A172 (cell line): ENCODE measurements at places on chromosomes 4 and X. TPM values are rescaled to one million over a fixed set of nuclear protein-coding genes. Genes with fewer than 3 reads are reported as not detected.

- DNase-seq, result no peak
Measured at GRCh38 chr4:80922941-80923340, 107.6 kb upstream of the BMP3 start.

DNA sequence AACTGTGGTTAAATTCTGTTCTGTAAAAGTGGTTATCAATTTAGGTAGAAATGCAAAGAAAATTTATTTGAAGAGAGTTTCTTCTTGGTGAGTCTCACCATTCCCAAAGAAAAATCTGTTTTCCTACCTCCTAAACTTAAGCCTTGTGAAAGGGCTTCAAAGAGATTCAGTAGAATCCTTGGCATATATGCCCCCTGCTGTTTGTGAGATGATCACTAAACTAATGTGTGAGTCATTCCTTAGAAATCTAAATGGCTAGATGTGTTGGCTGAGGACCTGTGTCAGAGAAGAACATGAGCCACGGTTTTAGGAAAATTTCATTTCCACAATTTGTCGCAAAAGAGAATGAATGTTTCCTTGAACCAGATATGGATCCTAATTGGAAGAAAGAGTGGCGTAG lies 260.9 kb downstream of the SLC7A11 start:
- DNase-seq, result peak; percentile 73

GRCh38 chr4:138204507-138204906 lies 37.6 kb downstream of the SLC7A11 start:
- DNase-seq, result no peak

DNA sequence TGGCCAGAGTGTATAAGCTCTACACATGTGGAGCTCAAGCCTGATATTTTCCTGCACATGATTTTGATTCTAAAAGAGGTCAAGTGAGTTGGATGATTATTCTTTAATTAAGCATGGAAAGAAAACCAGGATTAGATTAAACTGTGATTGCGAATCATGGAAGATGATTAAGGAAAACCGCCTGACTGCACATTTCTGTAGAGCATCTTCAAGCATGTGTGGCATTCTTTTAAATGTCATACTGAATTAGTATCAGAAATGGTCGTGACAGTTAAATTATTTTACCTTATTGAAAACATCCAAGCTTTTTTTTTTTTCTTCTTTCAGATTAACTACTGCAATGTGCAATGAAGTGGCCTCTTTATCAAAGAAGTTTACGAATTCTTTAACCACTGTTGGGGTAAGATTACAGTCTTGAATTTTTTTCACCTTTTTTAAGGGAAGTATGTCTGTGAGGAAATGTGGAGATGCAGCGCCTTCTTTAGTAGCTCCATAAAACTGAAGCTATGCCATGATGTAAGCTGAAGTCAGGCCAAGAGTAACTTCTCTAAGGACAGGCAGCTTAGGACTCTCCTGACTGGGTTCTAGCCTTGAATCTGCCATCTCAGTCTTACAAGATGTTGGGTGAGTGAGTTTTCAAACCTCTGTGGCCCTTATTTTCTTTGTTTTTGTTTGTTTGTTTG lies 67.9 kb downstream of the FAM114A1 start:
- no peak for DNase-seq

- no peak for DNase-seq
Measured at GRCh38 chr4:7727749-7728148, 211.9 kb downstream of the AFAP1 start.

DNA sequence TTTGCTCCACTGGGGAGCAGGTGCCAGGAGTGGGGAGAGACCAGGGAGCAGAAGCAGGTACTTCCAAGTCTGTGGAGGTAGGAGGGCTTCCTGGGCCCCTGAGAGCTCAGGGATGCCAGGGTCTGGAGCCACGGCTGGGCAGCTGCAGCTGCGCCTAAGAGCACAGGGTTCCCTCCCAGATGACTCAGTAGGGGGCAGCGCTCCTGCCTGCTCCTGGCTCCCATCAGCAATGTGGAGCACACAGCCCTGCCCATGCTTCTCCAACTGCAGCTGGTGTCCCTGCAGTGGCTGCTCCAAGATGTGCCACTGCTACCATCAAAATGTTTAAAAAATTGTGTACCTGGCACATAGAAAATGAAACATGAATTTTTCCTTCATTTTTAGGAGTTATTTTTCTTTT lies 1028.2 kb downstream of the PCDH7 start:
- DNase-seq, result no peak

DNA sequence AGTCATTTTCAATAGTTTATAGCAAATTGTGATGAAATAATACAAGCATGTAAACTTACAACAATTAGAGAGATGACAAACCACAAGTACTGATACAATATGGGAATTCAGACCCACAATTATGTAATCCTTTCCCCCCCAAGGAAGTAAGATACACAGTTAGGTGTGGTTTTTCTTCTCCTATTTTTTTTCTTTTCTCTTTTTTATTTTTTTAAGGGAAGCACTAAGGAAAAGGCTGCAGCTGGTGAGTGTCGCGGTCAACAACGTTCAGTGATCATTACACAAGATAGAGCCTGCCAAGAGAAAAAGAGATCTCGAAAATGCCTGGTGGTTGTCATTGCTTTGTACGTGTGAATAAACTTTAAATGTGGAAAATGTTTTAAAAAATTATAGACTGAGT lies 9.8 kb downstream of the NDNF start:
- no peak for DNase-seq

- DNase-seq, result no peak
Measured at GRCh38 chr4:102647117-102647516, 113.7 kb downstream of the MANBA start.

- DNase-seq, result peak; percentile 71
Measured at GRCh38 chr4:52641854-52642563, 17.1 kb downstream of the USP46 start.

- no peak for DNase-seq
Measured at GRCh38 chr4:2828758-2829181, 14.9 kb upstream of the ADD1 start.

GRCh38 chrX:8484360-8484949 lies 19.8 kb downstream of the VCX3B start:
- DNase-seq, result no peak

GRCh38 chr4:89263265-89263664 lies 44.3 kb downstream of the GPRIN3 start:
- no peak for DNase-seq

GRCh38 chr4:36532670-36533379 lies 251.4 kb downstream of the DTHD1 start:
- no peak for DNase-seq

DNA sequence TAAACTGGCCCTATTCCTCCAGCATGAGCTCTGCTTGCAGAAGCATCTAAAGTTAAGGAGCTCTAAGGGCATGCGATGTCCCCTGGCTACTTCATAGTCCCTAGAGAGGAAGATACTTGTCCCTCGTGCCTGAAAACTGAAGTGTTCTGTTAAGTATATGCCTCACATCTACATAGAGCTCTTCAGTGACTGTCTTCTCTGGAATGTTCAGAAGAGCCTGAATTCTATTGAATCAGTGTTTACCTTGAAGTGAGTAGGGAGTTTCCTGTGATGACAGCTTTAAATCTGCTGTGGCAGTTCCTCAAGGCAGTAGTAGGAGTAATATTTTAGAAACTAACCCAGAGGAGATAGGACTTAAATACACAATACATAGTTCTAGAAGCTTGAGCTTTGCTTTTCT lies 111.2 kb downstream of the ZNF518B start:
- DNase-seq, result no peak

- peak; percentile 2 for DNase-seq
Measured at GRCh38 chrX:33183361-33183760, 28.0 kb downstream of the DMD start.

GRCh38 chr4:11436084-11436483 lies 7.4 kb upstream of the HS3ST1 start:
- no peak for DNase-seq

Gene CDKL2
- not detected in 2 replicates for total RNA-seq

Gene CPE
- 8.2 and 10.3 TPM in 2 replicates for total RNA-seq

Gene RAB41
- not detected in 2 replicates for total RNA-seq

Gene FAM53A
- 4.1 and 6.0 TPM in 2 replicates for total RNA-seq

Gene ZFP92
- 1.9 and 2.0 TPM in 2 replicates for total RNA-seq

Gene DCAF12L1
- total RNA-seq, result not detected in 2 replicates

Gene GYPA
- not detected in 2 replicates for total RNA-seq
